ENCODE measurements at places on chromosomes 6 and 20.

- no peak for DNase-seq
Measured at GRCh38 chr6:148547110-148547509, 199.7 kb upstream of the UST start.

DNA sequence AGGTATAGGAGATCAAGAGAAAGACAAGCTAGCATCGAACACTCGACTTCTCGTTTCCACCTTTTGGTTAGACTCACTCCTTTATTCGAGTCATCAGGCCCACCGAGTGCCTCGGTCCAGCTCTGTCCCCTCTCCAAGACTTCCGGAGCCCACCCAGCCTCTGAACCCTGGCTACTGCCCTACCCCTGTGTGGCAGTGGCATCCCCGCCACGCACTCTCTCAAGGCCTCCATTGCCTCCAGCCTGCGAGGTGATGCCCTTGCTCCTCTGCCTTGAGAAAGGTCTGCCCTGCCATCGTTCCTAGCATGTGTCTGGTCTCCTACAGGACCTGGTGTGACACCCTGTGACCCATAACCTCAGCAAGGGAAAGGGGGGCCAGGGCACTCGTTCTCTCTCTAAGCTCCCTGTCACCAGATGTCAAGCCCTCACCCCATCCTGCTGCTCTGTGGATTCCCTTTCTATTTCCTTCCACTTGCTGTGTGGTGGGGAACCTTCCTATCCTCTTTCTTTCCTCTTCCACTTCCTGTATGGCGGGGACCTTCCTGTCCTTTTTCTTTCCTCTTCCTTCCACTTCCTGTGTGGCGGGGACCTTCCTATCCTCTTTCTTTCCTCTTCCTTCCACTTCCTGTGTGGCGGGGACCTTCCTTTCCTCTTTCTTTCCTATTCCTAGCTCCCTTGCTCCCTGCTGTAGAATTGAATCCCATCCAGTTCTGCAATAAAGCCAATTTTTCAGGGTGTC, 44.7 kb upstream of the QKI start:
- DNase-seq: no peak

DNA sequence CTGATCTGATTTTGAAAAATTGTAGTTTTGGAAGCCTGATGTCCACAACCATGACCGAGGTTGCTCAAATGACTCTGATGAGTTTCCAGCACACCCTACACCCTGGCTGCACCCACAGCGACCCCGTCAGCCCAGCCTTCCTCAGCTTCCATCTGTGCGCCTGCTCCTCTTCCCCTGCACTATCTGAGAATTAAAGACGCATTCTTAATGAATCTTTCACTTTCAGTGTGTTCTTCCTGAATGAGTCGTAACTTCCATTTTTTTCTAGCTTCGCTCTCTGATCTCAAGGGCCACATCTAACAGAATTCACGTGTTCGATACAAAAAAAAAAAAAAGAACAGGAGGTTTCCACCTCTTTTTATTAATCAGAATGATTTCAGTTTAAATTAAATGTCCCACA, 21.3 kb upstream of the RREB1 start:
- no peak for DNase-seq

- no peak for DNase-seq
Measured at GRCh38 chr6:90040931-90041330, 146.7 kb downstream of the GJA10 start.

DNA sequence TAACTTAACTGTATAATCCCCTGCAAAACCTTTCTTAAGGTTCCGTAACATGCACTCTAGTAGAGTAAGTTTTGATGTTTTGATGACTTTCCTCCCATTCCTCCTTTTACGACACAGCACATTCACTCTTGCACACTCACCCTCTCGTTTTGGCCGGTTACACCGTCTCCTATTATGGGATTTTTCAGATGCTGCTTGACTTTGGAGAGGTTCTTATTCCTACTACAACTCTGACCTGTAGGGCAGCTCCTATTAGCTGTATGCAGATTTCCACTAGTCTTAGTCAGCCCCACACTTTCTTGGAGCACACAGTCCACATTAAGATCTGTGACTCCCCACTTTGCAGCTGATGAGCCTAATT, 223.7 kb upstream of the SYNCRIP start:
- no peak for DNase-seq

GRCh38 chr20:41854765-41855164, 236.6 kb upstream of the CHD6 start:
- DNase-seq: no peak

- DNase-seq: no peak
Measured at GRCh38 chr6:70886071-70886470, 70.8 kb downstream of the B3GAT2 start.

DNA sequence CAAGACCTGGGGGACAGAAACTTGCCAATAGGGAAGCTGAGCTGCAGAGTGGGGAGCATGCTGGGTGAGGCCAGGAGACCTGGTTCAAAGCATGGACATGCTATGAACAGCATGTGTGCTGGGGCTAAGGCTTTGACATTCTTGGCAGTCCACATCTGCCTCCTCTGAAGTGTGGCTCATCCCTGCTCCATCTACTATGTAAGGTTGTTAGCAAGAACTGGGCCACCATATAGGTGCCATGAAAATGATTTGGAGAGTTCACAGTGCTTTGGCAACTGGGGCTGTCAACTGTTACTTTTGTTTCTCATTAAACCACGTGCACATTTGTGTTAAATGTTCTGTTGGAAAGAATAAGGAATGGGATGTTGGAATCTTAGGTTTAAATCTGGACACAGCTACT, 311.1 kb downstream of the CDC5L start:
- DNase-seq: no peak

DNA sequence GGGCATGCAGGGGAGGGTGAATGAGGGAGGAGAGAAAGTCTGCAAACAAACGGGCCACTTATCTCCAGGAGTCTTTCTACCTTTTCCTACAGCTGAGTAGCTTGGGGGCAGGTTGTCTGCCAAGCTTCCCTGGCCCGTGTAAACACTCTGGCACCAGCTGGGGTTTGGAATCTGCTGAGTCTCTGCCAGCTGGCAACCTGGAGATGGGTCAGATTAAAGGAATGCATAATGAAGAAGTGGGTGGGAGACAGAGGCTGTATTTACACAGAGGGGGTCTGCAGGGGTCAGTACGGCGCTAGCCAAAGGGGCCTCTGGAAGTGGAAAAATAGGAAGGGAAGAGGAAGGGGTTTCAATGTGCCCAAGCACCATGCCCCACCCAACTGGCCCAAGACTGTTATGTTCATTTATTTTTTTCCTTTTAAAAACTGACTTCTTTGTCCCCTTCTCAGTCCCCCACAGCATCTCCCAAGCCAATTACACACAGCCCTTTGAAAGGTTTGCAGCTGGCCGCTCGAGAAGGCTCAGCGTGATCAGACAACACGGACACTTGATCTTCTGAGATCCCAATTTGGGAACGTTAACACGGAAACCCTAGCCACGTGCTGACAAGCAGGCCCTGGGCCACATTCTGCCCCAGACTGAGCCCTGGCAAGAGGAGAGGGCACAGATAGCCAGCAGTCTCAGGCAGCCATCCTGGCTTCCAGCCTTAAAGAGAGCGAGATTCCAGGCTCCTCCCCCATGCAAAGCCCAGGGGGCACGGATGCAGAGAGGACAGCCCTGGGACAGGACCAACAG, 25.2 kb downstream of the TRAM2 start:
- no peak for DNase-seq

GRCh38 chr20:63448031-63448430, 24.4 kb downstream of the KCNQ2 start:
- DNase-seq: no peak

DNA sequence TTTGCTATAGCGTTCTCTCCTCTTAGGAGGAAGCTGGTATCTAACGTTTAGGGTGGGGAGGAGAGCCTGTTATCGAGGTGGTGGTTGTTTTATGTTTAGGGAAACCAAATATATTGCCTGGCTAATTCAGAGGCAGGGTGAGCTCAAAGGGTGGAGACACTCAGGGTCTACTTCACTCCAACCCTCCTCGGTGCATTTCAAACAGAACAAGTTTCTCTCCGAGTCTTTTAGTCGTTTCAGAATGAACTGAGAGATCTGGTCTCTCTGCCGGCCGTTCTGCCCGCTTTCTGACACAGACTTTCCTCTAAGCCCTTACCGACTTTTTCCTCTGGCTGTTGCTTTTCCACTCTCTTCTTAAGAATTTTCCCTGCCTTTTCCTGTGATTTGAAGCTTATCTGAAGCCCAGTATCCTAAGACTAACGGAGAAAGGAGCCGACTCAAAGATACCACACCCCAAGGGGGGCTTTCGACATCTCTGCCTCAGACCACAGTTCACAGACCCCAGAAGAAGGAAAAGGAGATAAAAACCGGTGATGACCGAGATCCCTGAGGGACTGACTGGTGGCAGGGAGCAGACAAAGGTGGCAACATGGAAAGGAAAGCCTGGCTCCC, 865 bp downstream of the STK38 start:
- DNase-seq: no peak

DNA sequence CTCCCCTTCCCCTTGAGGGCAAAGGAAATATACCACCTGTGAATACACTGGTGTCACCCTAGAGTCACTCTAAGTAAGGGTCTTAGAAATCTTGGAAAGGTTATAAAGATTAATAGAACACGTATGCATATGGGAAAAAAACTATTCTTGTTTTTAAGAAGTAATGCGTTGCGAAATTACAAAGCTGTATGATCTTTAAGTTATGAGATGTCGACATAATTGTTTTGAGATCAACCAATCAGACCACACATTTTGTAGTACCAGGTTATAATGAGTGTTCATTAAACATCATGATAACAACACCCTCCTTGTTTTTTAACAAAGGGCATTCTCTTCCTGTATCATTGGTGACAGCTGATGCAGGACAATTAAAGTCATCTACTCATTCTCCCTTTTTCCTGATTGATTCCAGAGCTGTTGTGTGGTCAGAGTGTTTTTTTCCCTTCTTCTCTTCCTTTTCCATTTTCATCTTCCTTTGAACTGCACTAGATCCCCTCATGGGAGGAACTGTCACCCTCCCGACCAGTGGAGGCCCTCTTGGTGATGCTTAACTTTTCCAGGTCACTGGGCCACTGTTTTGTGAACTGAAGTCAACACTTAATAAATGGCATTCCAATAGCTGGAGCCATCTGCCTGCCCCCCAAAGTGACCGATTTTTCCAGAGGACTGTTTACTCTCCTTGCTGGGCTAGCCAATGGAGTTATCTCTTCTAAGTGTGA, 37.0 kb downstream of the PRDM1 start:
- no peak for DNase-seq

- DNase-seq: no peak
Measured at GRCh38 chr6:111938710-111939109, 65.5 kb upstream of the FYN start.

- DNase-seq: no peak
Measured at GRCh38 chr20:32354592-32355416, 3.3 kb upstream of the ASXL1 start.

DNA sequence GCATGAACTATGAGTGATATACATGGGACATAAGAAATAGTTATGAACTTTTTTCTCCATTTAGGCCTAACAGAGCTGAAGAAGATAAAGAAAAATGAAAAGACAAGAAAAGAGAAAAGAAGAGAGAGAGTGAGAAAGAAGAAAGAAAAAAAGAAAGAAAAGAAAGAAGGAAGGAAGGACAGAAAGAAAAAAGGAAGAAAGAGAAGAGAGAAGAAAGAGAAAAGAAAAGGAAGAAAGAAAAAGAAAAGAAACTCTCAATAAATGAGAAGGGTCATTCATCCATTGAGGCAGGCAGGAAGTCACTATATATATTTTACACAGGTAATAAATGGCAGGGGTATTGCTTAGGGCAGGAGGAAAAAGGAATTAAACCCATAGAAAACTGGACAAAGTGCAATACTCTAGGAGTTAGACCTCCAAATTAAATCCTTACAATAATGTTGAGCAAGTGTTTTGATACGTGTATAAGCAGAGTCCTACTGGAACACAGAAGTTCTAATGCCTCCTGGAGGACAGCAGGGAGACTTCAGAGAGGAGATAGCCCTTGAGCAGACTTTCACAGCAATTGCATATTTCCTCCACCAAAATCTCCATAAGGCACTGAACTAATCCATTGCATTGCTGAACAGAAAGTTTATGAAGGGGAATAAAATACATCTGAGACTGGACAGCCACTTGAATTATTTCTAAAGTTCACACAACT, 86.4 kb upstream of the TENT5A start:
- DNase-seq: no peak

DNA sequence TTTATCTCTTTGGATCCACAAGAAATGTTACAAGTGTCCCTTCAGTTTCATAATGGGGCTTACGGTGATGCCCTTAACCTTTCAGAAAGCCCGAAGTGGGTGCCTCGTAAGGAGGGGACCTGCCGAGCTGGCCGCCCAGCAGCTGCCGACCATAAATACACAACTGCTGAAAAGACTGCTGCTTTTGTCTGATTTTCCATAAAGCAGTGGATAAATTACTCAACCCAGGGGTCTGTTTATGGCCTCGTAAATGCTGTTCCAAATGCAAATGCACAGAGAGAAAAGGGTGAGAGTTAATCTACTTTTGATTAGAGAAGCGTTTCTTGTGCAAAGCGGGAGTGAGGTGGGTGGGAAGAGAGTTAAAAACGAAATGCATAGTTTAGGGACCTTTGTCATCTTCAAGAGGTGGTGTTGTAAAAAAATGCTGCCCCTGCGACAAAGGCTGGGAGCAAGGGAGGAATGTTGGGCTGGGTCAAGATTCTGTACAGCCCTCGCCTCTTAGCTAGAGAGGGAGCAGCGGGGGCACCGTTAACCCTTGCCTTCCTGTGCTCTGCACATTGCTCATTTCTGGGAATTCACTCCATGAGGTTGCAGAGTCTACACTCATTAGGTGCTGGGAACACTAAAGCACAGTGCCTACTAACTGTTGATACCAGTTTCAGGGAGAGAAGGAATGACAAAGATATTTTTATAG, 112.0 kb upstream of the MTHFD1L start:
- DNase-seq: no peak

GRCh38 chr6:99014061-99014460, 66.3 kb upstream of the FBXL4 start:
- DNase-seq: no peak

GRCh38 chr20:45109634-45110033, 5.3 kb downstream of the WFDC5 start:
- DNase-seq: no peak

DNA sequence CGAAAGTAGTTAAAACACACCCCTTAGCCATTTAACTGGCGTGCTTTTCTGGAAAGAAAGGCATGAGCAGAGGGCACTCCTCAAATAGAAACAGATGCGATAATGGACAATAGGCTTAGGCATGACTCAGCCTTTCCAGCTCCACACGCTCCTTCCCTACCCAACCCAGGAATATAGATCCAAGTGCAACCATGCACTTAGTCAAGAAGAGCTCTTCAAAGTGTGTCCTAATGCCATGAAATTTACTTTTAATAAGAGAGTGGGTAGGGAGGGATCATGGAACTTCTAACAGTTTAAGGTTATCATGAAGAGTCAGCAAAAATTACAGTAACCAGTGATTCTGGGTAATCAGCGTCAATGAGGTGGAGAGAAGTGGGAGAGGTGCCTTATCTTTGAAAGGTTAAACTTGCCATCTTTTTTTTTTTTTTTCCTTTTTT, 2.4 kb upstream of the EFHC1 start:
- no peak for DNase-seq

DNA sequence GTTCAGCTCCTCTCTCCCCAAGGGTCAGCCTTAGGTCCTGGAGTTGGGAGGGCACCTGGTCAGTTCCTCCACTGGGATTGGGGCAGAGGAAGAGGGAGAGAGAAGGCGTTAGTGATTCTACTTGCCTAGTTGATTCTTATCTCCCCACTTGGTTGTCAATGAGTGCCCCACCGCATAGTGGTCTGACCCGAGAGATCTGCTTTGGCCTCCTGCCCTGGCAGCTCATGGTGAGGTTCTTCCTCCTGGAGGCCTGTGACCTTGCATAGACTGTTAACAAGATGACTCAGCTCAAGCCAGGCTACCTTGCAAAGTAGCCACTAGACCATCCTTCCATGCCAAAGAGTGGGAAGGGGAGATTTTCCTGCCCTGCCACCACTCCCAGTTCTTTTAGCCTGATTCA, 160.6 kb downstream of the TMEM200A start:
- DNase-seq: no peak

GRCh38 chr6:88983532-88983931, 20.1 kb upstream of the RNGTT start:
- no peak for DNase-seq

All from stimulated activated CD8-positive, alpha-beta memory T cell treated with anti-CD3 and anti-CD28 coated beads, Interleukin-15, amount 100 ng/mL, for 1 hour (primary cell).